Activated T-cell treated with anti-CD3 and anti-CD28 coated beads, Interleukin-2, amount 50 U/mL, for 72 hours (primary cell): ENCODE measurements at places on chromosomes 6 and 20. TPM values are rescaled to one million over a fixed set of nuclear protein-coding genes. Genes with fewer than 3 reads are reported as not detected.

DNA sequence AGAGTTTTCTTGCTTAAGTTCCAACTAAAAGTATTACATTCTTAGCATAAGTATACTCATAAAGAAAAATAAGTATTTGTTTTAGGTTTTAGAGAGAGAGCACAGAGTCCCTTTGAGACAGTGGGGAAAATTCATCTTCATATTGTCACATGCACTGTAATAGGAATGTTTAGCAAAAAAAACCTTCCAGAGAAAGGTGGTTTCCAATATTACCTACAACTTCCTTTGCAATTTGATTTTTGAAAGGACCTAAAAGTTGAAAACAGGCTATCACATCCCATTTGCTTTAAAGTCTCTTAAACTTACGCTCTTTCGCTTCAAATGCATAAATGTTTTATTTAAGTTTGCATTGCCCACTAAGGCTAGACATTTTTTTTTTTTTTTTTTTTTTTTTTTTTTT, 86.4 kb downstream of the OPRM1 start:
- DNase-seq: no peak

DNA sequence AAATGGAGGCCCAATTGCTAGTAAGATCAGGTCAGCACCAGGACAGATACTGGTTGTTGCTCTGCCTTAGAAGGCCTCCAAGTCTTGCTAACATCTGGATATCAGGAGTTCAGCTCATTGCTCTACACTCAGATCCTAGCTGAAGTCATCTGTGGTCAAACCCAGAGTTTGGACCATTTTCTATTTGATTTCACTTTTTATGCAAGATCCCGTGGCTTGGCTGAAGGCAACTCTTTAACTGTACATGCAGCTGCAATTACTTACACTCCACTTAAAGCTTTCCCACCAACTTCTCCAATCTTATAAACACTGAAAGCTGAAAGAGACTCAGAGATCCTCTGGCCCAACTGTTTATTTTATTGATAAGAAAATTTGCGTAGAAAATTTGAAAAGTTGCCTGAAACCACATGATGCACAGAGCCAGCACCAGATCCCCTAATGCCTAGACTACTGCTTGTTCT, 2.7 kb downstream of the SLC17A2 start:
- DNase-seq: no peak

DNA sequence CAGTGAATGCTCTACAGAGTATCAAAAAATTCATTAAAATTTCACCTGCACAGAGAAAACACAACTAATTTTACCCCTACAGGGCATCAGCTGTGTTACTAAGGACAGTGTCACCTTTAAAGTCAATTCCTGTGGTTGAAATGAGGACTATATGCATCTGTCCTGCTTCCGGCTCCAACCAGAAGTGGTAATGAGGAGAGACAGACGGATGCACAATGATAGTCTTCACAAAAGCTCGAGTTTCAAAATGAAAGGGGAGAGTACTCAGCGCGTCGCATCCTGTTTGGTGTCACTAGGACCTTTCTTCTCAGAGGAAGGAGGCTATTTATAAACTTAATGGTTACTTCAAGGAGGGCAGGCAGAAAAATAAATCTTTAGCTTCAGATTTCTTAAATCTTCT, 86.5 kb downstream of the LYRM4 start:
- DNase-seq: peak; percentile 64

- DNase-seq: peak; percentile 47
Measured at GRCh38 chr6:34243131-34243771, 5.6 kb downstream of the SMIM29 start.

- DNase-seq: no peak
Measured at GRCh38 chr6:56043076-56043475, 167.7 kb upstream of the BMP5 start.

GRCh38 chr20:16292226-16292880, 280.9 kb downstream of the KIF16B start:
- no peak for DNase-seq

DNA sequence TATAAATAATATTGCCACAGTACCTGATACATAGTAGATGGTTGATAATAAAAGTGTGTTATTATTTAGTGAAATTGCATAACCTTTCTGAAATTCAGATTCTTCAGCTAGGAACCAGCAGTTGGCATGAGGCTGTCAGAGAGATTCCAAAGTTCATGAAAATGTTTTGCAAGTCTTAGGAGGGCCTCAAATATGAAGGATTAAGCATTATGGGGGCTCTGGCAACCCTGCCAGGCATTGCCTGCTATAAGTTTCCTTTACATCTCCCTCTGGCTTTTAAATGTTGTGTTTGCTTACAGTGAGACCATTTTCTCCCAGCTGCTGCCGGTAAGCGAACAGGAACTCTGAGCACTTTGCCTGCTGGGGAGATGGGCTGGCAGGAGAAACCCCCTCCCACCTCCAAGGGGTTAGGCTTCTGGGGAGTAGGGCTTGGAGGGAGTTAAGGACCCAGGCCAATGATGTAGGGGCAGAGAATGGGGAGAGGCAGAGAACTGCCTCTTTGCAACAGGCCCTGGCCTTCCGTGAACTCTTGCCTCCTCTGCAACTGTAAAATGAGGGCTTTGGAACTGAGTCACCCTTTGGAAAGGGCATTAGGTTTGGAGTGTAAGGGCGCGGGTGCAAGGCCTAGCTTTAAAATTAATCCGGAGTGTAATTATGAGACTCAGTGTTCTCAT, 33.2 kb upstream of the KIF3B start:
- no peak for DNase-seq

DNA sequence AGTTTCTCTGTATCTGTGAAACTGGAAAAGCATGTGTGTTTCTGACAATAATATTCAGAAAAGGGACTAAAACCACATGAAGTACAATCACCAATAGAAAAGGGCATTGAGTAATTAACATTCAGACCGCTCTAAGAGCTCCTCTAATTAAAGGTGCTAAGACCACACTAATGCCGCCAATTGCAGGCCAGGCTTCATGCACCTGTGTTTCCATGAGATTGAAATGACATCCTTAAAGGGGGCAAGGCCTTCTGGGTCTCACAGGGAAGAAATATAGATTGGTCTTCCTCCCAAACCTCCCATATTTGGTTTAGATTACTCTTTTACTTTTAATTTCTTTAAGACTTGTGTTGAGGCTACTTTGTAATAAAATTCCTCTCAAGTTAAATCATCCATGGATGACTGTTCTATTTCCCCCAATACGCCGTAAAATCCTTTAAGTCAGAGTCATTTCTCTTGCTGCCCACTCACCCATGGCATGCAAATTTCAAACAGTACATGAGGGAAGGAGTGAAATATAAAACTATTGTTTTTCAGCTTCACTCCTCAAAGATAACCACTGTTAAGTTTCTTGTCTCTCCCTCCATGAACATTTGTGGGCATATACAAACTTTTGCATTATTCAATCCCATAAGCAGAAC, 110.6 kb downstream of the UBE3D start:
- DNase-seq: no peak

Gene FERMT1
- total RNA-seq: 0.37 TPM

Gene OCSTAMP
- total RNA-seq: 0.12 TPM
